ENCODE measurements at places on chromosomes 7 and 10.

GRCh38 chr7:117479225-117480054 lies at the start of gene CFTR:
Gene CFTR (plus strand): TSS chr7:117480025. CDS start chr7:117480095, 70 bp downstream.
- DNase-seq, result no peak

GRCh38 chr10:77374189-77374656 lies 263.4 kb downstream of the KCNMA1 start:
- no peak for DNase-seq

- DNase-seq, result no peak
Measured at GRCh38 chr10:5467207-5467535, 32.2 kb downstream of the CALML5 start.

GRCh38 chr7:150396426-150396825 lies 17.3 kb downstream of the ZNF775 start:
- DNase-seq, result no peak

DNA sequence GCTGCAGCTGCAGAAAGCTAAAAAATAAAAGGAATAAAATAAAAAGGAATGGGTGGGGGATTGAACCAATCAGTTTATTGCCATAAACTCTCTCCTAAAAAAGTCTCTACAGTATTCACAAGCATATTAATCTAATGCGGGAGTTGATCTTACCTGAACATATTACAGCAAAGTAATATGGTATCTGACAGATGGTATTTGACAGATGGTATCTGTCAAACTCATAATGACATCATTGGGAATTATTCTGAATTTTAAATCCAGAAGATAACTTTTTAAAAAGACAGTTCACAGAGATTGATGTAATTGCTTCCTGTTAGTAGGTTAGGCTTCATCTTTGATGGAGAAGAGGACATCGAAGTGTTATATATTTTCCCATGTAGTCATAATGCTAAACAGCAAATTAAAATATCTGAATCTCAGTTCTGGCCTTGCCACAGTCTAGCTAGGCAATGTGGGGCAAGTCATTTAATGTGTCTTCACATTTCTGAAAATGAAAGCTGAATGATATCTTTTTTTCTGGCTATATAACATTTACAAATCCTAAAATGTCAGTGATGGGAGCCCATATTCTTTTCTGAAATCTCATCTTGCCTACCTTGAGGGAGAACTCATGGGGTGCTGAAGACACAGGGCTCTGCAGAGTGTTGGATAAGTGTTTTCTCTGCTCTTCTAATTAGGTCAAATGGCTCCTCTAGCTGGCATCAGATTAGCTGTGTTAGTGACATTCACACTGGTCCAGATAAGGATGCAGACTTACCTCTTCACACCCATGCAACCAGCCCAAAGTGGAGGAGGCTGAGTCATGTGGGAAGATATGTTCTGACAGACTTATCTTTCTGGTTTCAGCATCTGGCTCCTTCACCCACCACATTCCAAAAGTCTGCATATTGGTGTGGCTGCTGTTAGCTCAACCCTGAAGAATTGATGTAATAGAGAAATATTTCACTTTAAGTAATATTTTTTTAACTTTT lies 2.1 kb upstream of the LIPM start:
- peak; percentile 43 for DNase-seq

GRCh38 chr10:23157691-23158369 lies 34.3 kb upstream of the PTF1A start:
- no peak for DNase-seq

- no peak for DNase-seq
Measured at GRCh38 chr7:157984423-157985163, 603.0 kb downstream of the PTPRN2 start.

GRCh38 chr7:117259615-117260014 lies 63.2 kb downstream of the WNT2 start:
- DNase-seq, result no peak

- no peak for DNase-seq
Measured at GRCh38 chr7:103348452-103348851, 1.0 kb downstream of the PSMC2 start.

DNA sequence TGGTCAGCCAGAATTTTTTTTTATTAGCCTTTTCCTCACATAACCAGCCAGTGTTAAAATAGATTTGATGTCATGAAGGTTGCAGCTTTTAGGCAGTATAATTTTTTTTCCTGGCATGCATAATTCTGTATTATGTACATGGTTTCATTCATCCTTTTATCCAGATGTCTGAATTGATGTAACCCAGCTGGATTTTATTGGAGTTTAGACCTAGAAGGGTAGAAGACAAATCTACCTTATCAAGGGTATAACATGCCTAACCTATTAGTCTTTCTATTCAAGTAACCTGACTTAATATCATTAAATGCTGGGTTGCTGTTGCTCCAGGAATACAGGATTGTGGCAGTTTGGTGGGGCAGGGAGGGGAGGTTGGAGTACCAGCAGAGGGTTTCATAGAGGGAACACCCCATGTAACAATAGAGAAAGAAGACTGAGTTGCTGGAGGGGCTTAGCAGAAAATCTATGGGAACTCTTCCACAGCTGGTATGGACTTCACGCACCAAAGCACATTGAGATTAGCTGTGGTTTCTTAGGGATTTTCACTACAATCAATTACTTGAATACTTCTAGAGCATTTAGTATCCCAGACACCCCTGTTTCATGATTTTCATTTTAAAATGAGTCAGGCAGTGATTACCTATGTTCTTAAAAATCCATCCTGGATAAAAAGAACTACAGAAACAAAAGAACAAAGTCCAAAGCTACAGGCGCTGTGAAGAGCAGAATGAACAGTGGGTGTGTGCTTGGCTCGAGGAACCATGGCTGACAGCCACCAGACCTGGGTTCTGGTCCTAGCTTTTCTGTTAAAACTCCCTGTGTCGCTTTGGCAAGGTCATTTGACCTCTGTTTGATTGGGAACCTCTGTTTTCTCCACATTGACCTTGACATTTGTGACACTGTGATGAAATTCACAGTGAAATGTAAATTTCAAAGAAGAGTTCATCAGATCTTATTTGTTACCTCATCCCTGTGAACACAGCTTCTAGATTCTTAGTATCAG lies 93.5 kb downstream of the CREM start:
- no peak for DNase-seq

DNA sequence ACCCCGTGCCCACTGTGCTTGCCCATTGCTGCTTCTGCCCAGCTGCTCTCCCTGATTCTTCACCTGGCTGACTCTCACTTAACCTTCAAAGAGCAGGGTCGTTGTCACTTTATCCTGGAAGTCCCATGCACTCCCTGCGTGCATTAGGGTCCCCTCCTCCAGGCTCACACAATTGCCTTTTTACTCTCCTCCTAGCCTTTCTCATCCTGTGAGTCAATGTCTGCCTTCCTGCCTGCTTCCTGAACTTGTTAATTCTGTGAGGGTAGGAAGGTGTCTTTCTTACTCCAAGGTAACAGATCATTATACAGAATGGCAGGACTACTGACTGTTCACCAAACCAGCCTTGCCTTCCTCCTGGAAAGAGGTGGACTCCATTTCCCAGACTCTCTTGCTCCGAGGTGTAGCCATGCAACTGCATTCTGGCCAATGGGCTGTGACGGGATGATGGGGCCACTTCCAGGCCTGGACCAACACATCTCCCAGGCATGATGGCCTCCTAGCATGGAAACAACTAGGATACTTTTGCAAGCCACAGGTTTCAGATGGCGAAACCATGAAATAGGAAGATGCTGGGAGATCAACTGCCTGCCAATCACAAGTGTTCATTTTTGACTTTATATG lies 54.7 kb downstream of the ARHGAP22 start:
- DNase-seq, result no peak

DNA sequence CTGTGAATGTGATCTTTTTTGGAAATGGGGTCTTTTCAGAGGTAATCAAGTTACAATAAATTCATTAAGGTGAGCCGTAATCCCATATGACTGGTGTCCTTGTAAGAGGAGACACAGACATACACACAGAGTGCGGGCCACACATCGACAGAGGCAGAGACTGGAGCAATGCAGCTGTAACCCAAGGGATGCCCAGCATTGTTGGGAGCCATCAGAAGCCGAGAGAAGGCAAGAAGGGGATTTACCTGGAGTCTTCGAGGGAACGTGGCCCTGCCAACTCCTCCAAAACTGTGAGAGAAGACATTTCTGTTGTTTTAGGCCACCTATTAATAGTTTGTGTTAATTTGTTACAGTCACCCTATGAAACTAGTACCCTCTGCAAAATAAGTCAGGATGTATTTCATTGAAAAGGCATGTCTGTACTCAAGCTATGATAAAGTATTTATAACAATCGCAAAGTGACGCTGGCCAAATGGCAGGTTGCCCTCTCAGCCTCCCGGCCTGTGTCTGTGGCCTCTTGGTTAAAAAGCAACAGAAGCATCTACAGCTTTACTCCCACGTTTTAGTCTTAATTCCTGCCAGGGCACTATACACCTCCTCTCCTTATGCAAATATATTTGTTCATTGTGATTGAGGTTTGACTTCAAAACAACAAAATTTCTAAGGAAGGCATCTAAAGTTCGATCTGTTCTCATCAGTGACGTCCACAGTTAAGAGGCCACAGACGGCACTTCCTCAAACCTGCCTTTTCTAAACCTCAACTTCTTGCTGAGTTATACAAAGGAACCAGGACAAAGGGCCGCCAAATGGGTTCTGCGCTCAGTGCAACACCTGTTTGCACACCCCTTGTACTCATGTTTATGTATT lies 46.8 kb downstream of the HIPK2 start:
- no peak for DNase-seq

GRCh38 chr10:75034714-75035258 lies 76.7 kb upstream of the SAMD8 start:
- no peak for DNase-seq

All from stimulated activated CD8-positive, alpha-beta memory T cell treated with anti-CD3 and anti-CD28 coated beads, Interleukin-4, amount 100 ng/mL, for 48 hours (primary cell).